ENCODE measurements at places on chromosomes 12 and 14.

- peak; percentile 86 for DNase-seq
Measured at GRCh38 chr12:53325511-53326061, 4.2 kb upstream of the AAAS start.

DNA sequence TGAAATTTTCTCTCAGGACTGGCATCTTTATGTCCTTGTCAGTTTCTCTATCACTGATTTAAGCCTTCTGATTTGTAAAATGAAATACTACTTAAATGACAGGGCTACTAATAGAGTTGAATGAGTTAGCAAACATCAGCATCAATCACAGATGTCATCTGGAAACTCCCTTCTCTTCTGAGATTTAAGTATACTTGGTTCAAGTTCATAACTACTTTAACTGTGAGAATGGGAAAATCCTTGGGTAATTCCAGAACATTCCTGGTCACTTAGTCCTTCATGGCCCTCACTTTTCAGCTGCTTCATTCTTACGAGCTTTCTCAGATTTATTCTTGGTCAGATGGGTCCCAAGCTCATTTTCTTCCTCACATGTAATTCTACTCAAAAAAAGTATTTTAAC lies 1655.3 kb upstream of the FLRT2 start:
- no peak for DNase-seq

- DNase-seq, result no peak
Measured at GRCh38 chr12:120054293-120054692, 62.3 kb downstream of the RAB35 start.

GRCh38 chr12:54017027-54017788 lies 8.4 kb downstream of the HOXC8 start:
- DNase-seq, result no peak

DNA sequence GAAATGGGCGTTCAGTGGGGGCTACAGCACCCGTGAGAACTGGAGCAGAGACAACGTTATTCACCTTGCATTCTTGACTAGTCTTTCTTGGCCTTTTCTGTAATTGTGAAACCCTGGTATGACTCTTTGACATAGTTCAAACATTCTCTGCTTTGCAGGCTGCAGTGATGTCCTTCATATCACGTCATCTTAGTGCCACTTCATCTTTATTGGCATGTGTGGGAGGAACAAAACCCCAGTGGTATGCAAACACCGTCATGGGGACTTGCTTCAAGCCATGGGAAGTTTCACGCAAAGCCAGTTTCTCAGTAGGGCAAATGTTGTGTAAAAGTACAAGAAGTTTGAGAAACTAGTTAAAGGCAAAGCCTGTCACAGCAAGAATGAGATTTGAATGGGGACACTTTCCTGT lies 20.2 kb upstream of the DUSP16 start:
- DNase-seq, result no peak

- DNase-seq, result no peak
Measured at GRCh38 chr12:77723308-77723707, 107.4 kb upstream of the NAV3 start.

- no peak for DNase-seq
Measured at GRCh38 chr14:103161054-103161397, 37.8 kb downstream of the TNFAIP2 start.

- DNase-seq, result no peak
Measured at GRCh38 chr12:111455448-111456320, 50.0 kb downstream of the SH2B3 start.
